ENCODE measurements at places on chromosomes 2 and 18.
A peak's percentile ranks its signal among the peaks of the same experiment; 100 is the strongest.

GRCh38 chr2:207148020-207148419, 17.7 kb downstream of the KLF7 start:
- DNase-seq: peak; percentile 96

DNA sequence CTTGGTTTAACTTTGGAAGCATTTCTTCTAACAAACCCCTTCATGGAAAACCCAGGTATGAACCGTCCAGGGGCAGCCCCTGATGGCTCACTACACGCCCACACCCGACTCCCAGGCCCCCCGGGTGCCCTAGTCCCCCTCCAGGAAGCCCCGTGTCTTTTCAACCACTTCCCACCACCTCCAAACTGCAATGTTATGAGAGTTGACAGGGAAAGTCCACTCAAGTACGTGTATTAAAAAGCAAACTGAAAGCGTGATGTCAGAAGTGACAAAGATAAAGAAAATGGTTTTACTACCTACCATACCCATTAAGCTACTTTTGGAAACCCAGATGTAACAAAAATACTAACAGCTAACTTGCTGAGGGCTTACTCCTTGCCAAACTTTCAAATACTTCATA, 51.5 kb downstream of the L3MBTL4 start:
- DNase-seq: no peak

GRCh38 chr18:43484710-43485109, 207.4 kb upstream of the SYT4 start:
- no peak for DNase-seq

GRCh38 chr18:43547456-43547855, 270.2 kb upstream of the SYT4 start:
- DNase-seq: no peak

DNA sequence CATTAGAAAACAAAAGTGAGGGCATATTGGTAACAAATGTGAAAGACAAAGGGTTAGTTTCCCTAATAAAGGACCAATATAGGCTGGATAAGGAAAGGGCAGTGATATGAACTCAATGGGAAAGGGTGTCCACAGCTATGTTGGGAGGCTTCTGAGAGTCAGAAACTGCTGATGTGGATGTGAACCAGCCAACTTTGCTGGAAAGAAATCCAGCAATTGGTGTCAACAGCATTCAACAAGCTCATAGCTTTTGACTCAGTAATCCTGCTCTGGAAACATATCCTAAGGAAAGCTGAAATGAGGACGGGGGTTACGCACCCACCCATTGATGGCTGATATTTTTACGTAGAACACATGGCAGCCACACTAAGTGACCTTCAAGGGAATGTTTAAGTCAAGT, 63.7 kb downstream of the ARL4C start:
- no peak for DNase-seq

DNA sequence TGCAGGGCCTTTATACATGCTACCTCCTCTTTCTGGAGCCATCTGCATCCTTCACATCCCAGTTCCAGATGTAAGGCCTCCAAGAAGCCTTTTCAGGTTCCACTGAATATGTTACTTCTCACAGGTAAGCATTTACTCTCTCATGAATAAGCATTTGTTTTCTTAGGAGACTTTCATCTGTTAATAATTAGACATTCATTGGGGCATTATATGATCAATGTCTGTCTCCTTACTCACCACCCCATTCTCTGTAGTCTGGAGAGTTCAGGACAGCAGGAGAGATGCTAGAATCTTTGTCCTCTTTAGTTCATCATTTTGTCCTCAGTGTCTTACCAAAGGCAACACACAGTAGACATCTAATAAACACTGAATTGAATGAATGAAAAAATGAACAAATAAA, 185.7 kb downstream of the NCKAP5 start:
- DNase-seq: no peak

DNA sequence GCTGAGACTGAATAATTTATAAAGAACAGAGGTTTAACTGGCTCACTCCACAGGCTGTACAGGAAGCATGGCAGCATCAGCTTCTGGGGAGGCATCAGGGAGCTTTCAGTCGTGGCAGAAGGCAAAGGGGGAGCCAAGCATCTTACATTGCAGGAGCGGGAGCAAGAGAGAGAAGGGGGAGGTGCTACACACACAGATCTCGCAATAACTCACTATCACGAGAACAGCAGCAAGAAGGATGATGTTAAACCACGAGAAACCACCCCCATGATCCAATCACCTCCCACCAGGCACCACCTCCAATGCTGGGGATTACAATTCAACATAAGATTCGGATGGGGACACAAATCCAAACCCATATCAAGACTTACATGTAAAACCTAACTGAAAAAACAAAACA, 17.8 kb upstream of the MATN3 start:
- no peak for DNase-seq

DNA sequence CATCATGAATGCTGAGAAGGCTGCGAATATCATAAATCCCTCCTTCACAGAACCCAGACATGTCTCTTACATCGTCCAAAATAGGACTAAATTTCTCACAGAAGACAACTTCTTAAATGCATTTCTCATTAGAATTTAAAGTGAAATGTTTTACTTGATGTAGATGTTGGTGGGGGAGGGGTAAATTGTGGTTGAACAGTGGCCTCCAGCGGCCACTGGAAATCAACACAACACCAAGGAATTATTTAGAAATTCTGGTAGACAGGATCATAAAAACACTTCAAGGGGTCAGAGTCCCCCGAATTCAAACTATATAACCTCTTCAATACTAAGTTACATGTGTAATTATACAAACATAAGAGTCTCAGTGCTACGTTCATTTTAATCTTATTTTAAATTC, 135.9 kb downstream of the ABCA12 start:
- DNase-seq: peak; percentile 43

GRCh38 chr2:50831676-50832075, 200.3 kb downstream of the NRXN1 start:
- DNase-seq: no peak

GRCh38 chr2:206736935-206737334, 18.7 kb upstream of the DYTN start:
- no peak for DNase-seq

- no peak for DNase-seq
These were observed 283.4 kb upstream of the PARD3B start for GRCh38 chr2:204261846-204262245.

- DNase-seq: peak; percentile 23
These were observed 215.3 kb downstream of the SEPTIN10 start for GRCh38 chr2:109398366-109399015.

DNA sequence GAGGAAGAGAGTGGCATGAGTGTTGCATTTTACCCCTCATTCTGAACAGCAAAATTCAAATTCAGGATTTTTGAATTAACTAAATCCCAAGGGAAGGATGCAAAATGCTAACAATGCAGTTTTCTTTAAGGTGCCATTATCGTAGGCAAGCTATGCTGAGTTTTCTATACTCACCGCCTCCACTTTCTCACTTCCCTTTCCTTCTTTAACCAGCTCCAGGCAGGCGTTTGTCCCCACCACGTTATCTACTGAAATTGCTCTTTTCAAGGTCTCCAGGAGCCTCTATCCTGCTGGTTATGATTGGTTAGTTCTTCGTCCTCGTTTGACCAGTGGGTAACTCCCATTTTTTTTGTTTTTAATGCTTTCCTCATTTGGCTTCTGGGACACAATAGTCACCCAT, 1.8 kb upstream of the CPO start:
- DNase-seq: no peak

- DNase-seq: no peak
These were observed 103.5 kb upstream of the MAP3K20 start for GRCh38 chr2:172972005-172972619.

- no peak for DNase-seq
These were observed 193.6 kb downstream of the MIB1 start for GRCh38 chr18:21933931-21934765.

DNA sequence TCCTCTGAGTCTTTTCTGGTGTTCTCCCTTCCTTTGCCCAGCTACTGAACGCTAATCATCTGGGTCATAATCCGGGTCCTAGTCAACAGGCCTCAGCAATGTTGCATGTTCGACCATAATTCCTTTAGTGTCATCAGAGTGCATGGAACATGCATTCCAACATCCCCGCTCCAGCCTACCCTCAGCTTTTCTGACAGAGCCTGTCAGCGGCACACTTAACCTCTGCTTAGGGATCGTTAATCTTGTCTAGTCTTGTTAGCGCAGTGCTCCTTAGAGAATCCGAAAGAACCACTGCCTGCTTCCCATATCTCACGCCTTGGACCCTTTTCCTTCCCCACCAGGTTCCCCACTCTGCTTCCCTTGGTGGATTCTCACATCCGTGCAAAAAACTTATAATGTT, 767.9 kb upstream of the ID2 start:
- DNase-seq: peak; percentile 53

DNA sequence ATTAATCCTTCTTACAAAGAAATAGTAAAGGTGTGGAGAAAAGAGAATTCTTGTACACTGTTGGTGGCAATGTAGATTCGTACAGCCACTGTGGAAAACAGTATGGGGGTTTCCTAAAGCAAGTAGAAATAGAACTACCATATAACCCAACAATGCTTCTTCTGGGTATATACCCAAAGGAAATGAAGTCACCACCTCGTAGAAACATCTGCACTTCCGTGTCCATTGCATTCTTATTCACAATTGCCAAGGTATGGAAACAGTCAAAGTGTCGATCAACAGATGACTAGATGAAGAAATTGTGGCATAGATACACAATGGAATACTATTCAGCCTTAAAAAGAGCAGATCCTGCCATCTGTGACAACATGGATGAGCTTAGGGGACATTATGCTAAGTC, 93.4 kb upstream of the TGIF1 start:
- DNase-seq: no peak

DNA sequence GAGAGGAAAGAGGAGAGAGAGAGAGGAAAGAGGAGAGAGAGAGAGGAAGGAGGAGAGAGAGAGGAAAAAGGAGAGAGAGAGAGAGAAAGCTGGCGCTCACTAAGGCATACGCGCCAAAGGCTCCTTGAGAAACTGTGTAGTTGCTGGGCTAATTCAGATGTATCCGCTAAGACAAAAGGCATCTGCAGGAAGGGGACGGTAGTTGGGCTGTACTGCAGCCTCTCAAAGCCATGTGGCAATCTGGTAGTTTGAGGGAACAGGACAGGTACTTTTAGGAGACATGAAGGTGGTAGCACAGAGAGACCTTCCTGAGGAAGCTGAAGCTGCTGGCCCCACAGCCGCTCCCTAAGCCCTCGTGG, 31.6 kb downstream of the THNSL2 start:
- no peak for DNase-seq

DNA sequence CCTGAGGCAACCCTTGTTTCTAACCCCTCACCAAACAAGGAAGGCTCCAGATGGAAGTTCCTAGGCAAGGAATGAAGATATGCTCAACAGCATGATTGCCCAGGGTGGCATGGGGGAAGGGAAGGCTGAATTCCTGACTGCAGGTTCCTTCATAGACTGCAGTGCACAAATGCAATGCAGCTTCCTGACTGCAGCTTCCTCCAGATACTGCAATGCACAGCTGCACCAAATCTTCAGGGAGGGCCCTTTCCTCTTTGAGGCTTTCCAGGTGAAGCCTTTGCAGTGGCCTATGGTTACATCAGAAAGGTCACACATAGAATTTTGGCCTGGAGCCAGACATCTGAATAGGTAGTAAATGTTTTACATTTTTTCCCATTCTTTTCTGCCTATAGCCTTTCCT, 58.8 kb upstream of the DYNAP start:
- DNase-seq: no peak

DNA sequence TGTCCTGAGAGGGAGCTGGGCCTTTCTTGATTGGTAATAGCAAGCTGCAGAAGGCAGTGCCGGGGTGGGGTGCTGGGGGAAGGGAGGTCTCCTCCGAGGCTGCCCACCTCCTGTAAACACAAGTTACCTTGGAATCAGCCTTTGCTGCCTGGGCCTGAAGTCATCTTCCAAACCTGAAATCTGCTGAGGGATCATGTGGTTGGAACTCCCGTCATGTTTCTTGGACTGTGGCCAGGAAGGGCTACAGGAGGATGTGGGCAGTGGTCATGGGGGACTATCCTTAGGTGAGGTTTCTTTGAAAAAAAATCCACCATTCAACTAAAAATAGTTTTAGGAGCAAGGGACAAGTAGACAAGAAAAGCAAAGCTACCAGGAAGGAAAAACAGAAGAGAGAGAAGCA, 74.2 kb downstream of the CDK15 start:
- DNase-seq: peak; percentile 68

GRCh38 chr2:31467426-31467825, 52.9 kb upstream of the XDH start:
- no peak for DNase-seq
